Neuronal stem cell (in vitro differentiated cells): ENCODE measurements at places on chromosomes 7 and 10.

- no peak for DNase-seq
Observed at GRCh38 chr7:131235489-131236317, 92.0 kb upstream of the MKLN1 start.

- DNase-seq, result no peak
Observed at GRCh38 chr10:69732147-69732825, 69.4 kb upstream of the COL13A1 start.

GRCh38 chr10:15419279-15419874 is 48.3 kb upstream of the FAM171A1 start:
- DNase-seq, result peak; percentile 30

DNA sequence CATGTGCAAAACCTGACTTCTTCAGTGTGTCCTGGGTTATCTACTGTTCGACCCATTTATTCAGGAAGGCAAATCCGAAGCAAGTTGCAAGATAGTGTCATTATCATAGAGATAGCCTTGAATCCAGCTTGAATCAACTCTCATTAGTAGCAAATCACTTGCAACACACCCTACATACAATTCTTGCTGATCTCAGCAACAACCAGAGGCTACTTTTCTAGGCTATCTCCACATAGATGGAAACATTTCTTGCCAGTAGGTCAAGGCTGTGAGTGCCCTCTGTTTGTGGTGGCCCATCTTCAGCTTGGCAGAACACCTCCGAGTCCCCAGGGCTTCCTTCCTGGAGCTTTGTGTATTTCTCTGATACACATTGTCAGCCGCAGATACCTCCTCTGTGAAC is 12.0 kb downstream of the UBTD1 start:
- no peak for DNase-seq
